ENCODE measurements at places on chromosomes 16 and 17.

DNA sequence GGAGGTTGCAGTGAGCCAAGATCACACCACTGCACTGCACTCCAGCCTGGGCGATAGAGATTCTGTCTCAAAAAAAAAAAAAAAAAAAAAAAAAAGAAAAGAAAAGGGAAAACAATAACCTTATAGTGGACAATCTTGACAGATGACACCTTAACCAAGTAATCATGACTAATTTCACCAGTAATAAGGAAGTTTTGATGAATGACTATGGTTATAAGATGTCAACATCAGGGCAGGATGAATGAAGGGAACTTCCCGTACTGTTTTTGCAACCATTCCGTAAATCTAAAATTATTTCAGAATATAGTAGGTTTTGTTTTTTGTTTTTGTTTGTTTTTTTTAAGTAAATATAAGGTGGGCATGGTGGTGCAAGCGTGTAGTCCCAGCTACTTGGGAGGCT is 23.0 kb downstream of the GSPT1 start:
- no peak for DNase-seq

DNA sequence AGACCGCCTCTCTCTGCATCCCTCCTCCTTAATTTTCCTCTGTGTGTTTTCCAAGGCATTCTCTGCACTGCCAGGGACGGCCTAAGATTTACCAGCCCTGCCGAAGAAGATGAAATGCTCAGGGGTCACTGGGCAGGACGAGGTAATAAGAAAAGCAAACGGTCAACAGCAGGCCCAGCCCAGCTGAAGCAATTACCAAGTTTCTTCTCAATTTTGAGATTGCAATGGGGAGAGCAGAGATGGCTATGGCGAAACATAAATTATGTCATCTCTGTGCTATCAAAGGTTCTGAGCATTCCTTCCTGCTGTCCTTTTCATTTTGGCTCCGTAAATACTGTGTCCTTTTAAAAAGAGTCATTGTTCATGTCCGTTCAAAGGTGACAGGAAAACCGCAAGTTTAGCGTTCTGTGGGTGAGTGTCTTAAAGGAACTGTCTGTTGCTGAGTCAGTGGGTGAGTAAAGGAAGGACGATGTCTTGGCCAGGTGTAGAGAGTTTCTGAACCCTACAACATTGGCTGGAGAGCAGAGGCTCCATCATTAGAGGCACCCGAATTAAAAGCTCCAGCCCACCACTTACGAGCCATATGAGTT is 753.9 kb upstream of the EEF2KMT start:
- peak; percentile 36 for DNase-seq

DNA sequence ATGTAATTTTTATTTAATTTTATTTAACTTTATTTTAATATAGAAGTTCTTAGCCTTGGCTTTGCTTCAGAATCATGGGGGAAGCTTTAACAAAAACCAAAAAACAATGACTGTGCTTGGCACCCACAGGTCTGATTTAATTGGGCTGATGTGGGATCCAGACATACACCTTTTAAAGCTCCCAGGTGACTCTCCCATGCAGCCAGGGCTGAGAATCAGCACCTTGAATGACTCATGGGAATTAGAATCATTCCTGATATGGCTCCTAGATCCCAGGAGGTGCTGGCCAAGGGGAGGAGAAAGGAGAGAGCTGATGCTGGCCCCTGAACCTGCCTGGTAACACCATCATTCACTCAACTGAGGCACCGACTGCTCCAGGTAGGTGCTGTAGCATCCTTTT is 240.7 kb downstream of the PARN start:
- no peak for DNase-seq

DNA sequence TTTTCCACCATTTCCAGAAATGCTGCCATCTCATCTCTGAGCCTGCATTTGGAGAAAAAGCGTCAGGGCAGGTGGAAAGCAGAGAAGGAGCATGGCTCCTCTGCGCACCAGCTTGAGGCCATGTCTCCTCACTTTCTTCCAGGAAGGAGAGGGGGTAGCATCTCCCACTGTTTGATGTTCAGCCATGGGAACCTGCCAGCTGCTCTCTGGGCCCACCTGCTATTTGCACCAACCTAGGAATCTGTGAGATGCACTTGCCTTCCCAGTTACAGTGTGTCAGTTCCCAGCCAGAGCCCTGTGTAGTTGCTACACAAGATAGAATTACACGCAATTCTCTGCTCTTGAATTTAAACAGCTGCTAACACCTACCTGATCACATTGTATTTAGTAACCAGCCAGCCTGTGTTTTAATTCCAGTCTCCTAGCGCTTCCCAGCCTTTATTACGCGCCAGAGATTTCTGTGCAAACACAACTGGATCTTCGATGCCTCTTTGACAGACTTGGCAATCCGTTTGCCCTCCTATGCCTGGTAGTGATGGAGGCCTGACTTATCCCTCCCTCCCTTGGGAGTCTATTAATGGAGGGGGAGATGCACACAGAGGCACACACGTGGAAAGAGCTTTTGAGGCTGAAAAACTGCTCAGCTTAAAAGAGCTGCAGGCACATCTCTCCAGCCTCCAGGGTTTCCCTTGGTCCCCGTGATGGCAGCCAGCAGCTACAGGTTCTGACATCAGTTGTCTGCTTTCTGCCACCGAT is 98.1 kb upstream of the SEC14L1 start:
- DNase-seq: no peak

GRCh38 chr16:35409503-35409902 is 1950.1 kb downstream of the TP53TG3F start:
- no peak for DNase-seq

DNA sequence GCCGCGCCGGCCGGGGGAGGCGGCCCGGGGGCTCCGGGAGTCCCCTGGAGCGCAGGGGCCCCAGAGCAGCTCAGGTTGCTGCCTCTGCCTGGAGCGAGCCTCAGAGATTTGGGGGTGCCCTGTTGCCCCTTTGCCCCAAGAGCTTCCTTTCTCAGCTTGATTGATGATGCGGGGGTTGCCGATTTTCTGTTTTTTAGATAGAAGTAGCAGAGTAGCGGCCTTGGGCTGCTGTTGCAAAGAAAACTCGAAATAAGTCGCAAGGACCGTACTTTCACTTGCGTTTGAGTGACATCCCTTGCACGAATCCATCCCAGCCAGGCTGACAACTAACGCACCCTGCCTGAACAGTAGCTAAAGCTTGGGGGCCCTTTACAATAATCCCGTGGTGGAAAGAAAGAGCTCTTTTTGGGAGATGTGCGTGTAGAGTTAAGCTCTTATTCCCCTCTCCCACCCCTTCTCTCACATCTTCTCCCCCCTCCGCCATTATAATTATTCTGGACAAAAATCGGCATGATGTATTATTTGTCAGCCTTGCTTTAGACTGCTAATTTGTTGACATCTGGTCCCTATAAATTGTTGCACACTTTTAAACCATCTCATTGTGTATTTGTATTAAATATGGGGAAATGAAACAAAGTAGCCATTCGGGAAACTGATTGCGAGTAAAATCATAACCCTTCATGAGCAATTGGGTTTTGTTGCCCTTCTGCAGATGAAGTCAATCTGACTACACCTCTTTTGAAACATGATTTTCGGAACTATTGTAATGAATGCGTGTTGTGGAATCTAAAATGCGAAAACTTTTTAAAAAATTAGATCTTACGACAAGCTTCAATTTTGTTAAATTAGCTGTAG is 873 bp downstream of the USP10 start:
- no peak for DNase-seq

DNA sequence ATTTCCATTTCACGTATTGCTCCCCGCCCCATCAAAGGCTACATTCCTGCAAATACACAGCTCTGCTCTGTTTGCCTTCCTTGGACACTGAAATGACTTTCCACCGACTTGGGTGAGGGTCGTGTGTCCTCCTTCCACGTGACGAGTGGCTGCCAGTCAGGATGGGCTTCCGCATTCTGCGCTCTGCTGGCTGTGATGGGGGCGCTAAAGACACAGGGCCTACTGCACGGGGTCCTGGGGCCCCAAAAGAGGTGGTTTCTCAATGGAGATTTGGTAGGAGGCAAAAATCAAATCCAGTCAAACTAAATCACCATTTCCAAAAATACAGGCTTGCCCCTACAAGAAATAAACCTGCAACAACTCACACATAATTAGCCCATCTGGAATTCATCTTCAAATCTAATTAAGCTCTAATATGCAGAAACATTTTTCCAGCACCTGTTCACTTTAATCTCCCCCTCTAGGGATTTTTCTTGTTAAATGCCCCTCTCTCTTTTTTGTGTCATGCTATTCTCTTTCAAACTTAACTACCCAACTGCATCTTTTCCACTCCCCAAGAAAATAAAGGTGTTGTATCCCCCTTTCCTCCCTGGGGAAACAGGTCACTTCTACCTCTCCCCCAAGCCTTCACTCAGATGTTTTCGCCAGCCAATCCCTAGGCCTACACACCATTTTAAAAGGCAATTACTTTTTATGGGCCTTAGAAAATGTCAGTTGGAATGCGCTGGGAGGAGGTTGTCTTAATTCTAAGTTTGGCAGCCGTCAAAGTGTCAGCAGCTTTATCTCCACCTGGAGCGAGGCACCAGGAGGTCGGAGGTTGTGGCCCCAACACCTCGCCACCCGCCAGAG is 21.9 kb upstream of the FAAP100 start:
- DNase-seq: no peak

GRCh38 chr16:22327446-22327775 is 30.2 kb downstream of the POLR3E start:
- no peak for DNase-seq

DNA sequence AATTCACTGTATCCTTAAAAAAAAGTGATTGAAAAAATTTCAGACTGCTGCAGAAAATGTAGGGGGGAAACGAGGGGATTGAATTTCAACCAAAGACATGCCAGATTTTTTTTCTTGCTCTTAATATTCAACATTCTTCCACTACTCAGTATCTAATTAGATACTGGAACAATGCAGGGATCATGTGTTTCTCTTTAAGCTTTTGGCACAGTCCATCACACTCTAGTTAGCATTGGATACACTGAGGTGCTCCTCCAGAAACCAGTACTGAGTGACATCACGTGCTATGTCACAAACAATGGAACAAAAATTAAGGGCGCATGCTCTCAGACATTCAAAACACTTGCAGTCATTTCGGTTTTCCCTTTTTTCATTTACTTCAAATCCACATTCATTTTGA is 298.6 kb upstream of the PSMD7 start:
- no peak for DNase-seq

- DNase-seq: peak; percentile 40
Measured at GRCh38 chr16:70553645-70554044, 30.0 kb downstream of the SF3B3 start.

- DNase-seq: no peak
Measured at GRCh38 chr17:77097631-77098180, 43.1 kb upstream of the SEC14L1 start.

GRCh38 chr17:78826836-78827509 is 13.6 kb downstream of the USP36 start:
- DNase-seq: no peak

- DNase-seq: no peak
Measured at GRCh38 chr16:35339337-35339736, 1879.9 kb downstream of the TP53TG3F start.

GRCh38 chr16:88596483-88596882 is 26.3 kb downstream of the ZC3H18 start:
- no peak for DNase-seq

- DNase-seq: no peak
Measured at GRCh38 chr17:74390680-74391653, 23.7 kb downstream of the GPR142 start.

GRCh38 chr17:2241823-2242222 is 61.8 kb downstream of the SMG6 start:
- no peak for DNase-seq

DNA sequence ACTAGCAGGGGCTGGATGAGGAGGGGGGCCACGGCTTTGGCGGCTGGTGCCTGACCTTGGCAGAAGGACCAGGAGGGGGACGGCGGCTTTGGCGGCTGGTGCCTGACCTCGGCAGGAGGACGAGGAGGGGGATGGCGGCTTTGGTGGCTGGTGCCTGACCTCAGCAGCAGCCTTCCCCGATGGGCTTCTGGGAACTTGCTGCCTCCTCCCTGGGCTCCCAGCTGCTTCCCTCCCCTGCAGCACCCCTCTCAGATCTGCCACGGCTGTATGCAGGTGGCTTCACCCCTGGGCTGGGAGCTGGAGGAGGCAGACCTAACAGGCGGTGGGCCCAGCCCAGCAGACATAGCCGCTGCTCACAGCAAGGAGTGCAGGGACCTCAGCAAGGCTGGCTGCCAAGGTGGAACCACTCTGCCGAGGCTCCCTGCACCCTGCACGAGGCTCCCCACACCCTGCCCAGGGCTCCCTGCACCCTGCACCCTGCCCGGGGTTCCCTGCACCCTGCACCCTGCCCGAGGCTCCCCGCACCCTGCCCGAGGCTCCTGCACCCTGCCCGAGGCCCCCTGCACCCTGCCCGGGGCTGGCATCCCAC is 38.4 kb upstream of the CBFA2T3 start:
- no peak for DNase-seq

- no peak for DNase-seq
Measured at GRCh38 chr17:3763777-3764170, 37.2 kb downstream of the ITGAE start.

GRCh38 chr17:56966338-56966737 is 5.5 kb upstream of the COIL start:
- DNase-seq: no peak

- DNase-seq: no peak
Measured at GRCh38 chr16:778909-779527, 9.2 kb downstream of the RPUSD1 start.

GRCh38 chr17:65930140-65930730 is 261.7 kb downstream of the CEP112 start:
- no peak for DNase-seq

DNA sequence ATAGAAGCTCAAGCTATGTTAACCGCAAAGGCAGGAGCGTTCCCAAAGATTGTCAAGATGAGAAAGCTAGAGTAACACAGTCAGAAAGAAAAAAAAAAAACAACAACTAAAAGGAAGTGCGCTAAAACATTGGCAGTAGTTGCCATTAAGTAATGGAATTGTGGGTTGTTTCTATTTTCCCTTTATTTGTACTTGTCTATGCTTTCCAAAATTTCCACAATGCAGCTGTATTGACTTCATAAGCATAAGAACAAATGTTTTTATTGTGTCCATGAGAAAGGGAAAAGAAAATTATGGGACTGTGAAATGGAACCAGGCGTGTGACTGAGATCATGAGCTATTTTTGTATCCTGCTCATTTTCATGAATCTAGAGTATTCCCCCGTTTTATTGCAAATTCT is 153.4 kb downstream of the TMEM114 start:
- DNase-seq: no peak

- no peak for DNase-seq
Measured at GRCh38 chr16:89361751-89362539, 128.4 kb downstream of the ANKRD11 start.

GRCh38 chr16:73956587-73957494 is 339.8 kb upstream of the PSMD7 start:
- peak; percentile 61 for DNase-seq

DNA sequence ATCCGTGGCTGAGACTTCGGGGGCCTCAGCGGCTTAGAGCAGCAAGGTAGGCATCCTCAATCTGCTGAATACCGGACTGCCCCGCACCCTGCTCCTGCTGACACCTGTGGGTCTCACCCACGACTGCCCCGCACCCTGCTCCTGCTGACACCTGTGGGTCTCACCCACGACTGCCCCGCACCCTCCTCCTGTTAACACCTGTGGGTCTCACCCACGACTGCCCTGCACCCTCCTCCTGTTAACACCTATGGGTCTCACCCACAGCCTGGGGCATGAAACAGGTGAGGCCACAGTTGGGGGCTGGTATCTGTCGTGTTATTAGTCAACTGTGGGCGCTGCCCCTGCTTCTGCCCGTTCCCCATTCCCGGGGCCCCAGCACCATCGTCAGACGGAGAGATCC is 36.3 kb upstream of the PABPN1L start:
- DNase-seq: no peak
